CD4-positive, alpha-beta T cell treated with Interleukin-12 subunit alpha and Interleukin-12 subunit beta, for 1 hour (primary cell): ENCODE measurements at places on chromosomes 12 and 14.

GRCh38 chr12:49832836-49833421 lies 4.7 kb upstream of the NCKAP5L start:
- no peak for DNase-seq

DNA sequence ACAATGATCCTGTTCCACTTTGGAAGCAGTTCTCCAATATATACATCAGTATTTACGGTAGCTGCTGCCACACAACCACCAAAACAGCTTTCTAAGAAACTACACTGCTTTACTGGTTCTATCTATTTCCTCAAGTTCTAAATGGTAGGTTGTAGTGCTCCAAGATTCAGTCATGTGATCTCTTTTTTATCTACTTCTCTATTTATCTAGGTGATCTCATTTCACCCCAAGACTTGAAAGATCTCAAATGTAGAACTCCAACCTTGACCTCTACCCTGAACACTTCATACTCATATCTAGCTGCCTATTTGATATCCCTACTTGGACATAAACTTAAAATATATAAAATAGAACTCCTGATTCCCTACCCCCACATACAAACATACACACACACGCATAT lies 133.9 kb upstream of the RAP1B start:
- DNase-seq = no peak

GRCh38 chr14:43539210-43539609 lies 967.9 kb downstream of the FSCB start:
- no peak for DNase-seq

DNA sequence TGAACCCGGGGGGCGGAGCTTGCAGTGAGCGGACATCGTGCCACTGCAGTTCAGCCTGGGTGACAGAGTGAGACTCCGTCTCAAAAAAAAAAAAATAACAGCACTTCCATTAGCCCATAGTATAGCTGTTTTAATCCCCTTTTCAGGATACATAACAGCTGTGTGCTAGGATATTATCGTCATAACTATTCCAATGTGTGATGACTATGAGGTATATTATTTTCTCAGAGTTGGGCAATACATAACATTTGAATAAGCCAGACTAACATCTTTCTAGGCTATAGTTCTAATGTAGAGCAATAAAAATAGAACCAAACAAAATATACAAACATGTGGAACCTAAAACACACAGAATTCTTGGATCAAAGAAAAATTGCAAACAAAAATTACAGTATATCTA lies 57.1 kb downstream of the MARK3 start:
- no peak for DNase-seq

- DNase-seq = no peak
These were observed 287.4 kb downstream of the ACSS3 start for GRCh38 chr12:81365284-81365683.

DNA sequence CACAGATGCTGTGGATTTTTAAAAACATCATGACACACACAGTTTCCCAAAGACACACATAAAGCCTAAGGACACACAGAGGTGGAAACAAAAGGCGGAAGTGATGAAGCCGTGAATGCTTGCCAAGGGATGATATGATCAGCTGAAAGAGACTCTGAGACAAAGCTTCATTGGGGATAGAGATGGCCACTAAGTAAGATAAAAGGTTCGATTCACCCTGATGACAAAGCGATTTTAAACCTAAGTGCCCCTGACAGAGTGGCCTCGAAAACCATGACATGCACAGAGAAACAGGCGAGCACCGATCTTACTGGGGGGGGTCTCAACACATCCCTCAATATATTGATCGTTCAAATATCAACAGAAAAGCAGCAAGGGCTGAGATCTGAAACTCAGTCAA lies 20.3 kb upstream of the EIF5 start:
- no peak for DNase-seq

GRCh38 chr12:29245246-29245645 lies 96.2 kb downstream of the FAR2 start:
- no peak for DNase-seq

- DNase-seq = no peak
These were observed 17.5 kb upstream of the ERGIC2 start for GRCh38 chr12:29398495-29398894.

- DNase-seq = no peak
These were observed 11.1 kb downstream of the PTGES3 start for GRCh38 chr12:56676851-56677580.

DNA sequence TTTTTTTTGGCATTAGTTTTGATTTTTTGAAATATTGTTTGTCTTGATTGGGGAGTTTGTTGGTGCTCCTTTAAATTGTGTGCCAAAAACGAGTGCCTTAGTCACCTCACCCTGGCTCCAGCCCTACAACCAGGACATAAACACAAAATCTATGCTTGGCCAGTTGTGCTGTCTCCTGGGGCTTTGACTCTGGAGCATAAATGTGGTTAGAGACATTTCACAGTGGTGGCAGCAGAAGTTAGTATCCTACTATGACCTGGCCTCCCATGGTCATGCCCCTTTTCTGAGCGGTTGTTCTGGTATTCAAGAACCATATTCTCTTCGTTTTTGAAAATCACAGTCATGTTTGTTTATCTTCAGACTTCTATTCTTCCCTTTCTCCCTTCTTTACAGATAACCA lies 70.7 kb upstream of the PSMA6 start:
- no peak for DNase-seq

DNA sequence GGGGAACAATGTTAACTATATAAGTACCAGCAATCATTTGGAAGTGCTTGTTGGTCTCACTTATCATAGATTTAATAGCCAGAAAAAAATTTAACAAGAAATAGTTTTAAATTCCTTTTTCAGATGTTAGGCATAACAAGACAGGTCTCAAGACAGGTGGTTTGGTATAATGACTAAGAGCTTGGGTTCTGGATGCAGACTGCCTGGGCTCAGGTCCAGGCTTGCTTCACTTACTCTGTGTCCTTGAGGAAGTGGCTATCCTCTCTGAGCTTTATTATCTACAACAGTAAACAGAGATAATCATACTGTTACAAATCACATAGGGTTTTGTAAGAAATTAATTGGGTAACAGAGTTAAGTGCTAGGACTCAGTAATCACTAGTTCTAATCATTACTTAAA lies 338.0 kb upstream of the FLRT2 start:
- DNase-seq = no peak

GRCh38 chr12:50297027-50297426 lies 13.7 kb upstream of the LIMA1 start:
- DNase-seq = no peak

DNA sequence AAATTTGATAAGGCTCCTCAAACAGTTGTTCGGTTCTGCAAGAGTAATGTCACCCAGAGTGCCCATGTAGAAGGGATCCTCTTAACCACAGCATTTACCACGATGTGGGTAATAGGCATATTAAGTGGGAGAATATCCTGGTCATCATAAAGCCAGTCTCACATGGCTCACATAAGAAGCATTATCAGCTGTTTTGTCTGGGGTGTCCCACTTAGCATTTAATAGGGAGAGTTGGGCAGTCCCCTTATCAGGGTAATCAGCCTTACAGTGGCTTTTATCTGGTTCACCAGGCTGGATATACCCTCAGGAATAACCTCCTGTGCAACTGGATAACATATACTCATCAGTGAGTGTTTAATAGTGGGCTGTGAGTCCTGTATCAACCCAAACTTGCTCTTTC lies 12.9 kb upstream of the TMEM263 start:
- no peak for DNase-seq

GRCh38 chr12:103829092-103829491 lies 11.9 kb downstream of the NT5DC3 start:
- no peak for DNase-seq

DNA sequence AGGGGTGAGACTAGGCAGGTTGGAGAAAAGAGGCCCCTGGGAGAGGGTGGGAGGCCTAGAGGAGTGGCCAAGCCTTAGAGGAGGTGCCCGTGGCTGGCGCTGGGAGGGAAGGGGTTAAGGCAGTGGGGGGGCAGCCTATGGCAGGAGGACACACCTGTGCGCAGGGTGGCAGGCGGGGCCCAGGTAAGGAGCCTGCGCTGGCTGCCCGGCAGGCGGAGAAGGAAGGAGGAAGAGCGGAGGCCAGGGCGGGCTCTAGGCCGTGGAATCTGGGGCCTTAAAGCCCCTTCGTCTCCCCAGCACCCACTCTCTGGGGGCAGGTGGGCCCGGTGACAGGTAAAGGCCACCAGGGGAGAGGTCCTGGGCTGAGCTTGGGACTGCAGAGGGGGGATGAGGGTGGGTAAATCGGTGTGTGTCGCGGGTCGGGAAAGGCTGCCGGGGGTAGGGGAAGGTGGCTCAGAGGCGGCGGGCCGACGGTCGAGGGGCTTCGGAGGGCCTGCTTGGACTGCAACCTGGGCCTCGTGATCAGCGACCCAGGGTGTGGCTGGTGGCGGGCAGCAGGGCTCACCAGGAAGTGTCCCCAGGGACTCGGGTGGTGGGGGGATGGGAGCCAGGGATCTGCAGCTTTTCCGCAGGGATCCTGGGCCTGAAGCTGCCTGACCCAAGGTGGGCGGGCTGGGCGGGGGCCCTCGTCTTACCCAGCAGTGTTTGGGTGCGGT lies 7.3 kb downstream of the PHB2 start:
- DNase-seq = no peak

GRCh38 chr14:55052269-55052930 lies 953 bp downstream of the MAPK1IP1L start:
- DNase-seq = no peak

- DNase-seq = no peak
These were observed 1.5 kb downstream of the COL2A1 start for GRCh38 chr12:48002773-48003218.

GRCh38 chr12:75722714-75723200 lies 211.3 kb upstream of the KRR1 start:
- peak; percentile 50 for DNase-seq

DNA sequence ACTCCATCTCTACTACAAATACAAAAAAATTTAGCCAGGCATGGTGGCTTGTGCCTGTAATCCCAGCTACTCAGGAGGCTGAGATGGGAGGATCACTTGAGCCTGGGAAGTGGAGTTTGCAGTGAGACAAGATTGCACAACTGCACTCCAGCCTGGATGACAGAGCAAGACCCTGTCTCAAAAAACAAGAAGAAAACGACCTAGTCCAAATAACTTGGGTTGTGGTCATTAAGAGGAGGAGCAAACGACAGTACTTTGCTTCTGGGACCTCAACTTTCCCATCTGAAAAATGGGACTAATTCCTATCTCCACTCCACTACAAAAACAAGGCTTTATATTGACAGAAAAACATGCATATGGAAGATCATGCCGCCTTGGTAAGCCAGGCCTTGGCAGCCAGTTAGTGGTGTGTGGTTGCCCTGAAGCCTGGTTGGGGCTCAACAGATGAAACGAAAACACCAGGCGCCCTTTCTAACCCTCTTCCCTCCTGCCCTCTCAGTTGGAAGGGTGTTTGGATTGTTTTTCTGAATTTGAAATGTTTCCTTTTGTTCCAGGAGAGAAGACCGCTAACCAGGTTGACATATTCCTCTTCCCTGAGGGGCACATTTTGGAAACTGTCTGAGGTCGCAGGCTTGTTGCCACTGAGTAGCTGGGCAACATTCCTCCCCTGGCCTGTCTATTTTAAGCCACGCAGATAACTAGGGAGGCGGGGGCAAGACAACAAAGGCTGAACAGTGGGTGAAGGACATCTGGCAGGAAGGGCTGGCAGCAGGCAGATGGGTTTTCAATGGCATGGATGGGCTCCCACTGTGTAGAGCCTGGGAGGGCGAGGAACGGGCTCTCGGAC lies 13.7 kb upstream of the VPS37B start:
- DNase-seq = no peak

GRCh38 chr12:25332143-25332542 lies 81.4 kb upstream of the KRAS start:
- no peak for DNase-seq

DNA sequence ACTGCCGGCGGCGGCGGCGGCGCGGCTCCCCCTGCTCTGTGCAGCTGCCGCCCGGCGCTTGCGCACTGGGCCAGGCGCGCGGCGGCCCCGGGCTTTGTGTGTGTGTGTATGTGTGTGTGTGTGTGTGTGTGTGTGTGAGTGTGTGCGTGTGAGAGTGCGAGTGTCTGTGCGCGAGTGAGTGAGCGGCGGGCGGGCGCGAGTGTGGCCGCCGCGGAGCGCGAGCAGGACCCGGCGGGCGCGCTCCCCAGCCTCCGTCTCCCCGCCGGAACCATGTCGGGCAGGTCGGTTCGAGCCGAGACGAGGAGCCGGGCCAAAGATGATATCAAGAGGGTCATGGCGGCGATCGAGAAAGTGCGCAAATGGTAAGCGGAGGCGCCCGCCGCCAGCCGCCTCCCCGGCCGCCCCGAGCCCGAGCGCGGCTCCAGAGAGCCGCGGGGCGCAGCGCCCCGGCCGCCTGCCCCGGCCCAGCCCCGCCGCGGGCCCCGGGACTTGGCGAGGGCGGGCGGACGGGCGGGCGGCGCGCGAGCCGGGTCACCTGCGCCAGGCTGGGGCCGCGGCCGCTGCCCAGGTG lies at the start of gene BCL7A:
Gene BCL7A (plus strand): TSS at position 63 of the 571 bp plus-strand sequence. CDS start 208 bp downstream, at position 271.
- peak; percentile 68 for DNase-seq

GRCh38 chr14:70029296-70030132 lies 150.3 kb downstream of the SMOC1 start:
- no peak for DNase-seq

DNA sequence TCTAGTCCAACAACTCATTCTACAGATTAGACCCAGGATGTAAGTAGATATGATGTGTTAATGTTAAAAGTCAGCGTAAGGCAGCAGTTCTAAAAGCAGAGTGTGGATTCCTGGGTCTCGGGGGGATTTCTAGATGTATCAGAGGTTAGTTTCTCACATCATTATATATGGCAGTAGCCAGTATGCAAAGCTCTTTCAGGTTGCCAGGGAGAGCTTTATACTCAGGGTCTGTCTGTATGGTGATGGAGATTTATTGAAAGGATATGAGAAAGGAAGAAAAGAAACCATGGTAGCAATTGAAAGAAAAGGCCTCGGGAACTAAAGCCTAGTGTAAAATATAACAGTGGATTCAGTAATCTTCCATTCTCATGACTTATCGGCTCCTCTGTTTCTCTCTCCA lies 26.2 kb upstream of the PAWR start:
- no peak for DNase-seq

GRCh38 chr14:69713993-69714679 lies 52.8 kb upstream of the SRSF5 start:
- DNase-seq = no peak

DNA sequence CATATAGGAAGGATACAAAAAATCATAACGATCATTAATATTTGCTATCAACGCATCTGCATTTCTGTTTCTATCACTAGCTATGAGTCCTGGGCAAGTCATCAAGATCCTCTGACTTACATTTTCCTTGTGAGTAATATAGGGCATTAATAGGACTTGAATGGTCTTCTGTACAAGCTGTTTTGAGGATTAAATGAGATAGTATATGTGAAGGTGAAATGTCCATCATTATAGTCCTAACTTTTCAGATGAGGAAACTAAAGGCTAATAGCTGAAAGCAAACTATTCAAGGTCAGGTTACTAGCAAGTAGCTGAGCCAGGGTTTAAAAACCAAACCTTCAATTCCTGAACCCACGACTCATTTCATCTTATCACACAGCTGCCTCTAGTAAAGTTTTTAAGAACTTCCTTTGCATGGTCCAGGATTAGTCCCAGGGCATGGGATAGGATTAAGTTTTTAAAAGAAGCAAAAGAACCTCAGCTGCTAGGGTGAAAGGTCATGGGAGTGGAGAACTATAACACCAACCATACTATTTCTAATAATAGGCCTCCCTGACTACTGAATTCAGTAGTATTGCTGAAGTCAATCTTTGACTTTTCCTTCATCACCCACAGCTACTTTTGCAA lies 101.4 kb upstream of the ADAMTS20 start:
- no peak for DNase-seq
